ENCODE measurements at places on chromosomes 2 and 18. TPM values are rescaled to one million over a fixed set of nuclear protein-coding genes. Genes with fewer than 3 reads are reported as not detected.

DNA sequence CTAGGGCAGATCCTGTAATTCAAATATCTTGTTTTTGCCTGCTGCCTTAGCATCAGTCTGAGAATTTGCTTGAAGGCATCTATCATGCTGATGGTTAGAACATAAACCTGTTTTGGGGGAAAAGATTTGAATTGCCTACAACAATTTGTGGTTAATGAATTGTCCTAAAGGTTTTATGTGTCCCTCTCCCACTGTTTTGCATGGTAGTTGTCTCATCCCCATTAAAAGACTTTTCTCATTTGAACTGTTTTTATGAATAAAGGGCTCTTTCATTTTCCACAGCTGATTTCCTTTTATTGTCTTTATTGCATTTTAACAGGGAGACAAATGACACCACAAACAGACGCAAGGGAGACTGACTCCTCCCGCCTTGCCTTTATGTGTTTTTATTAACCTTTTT, 275.6 kb downstream of the PIK3C3 start:
- DNase-seq, result no peak

GRCh38 chr18:64259871-64260270, 111.0 kb upstream of the LINC00305 start:
- DNase-seq, result no peak

GRCh38 chr2:229868794-229869193, 53.0 kb downstream of the TRIP12 start:
- no peak for DNase-seq

DNA sequence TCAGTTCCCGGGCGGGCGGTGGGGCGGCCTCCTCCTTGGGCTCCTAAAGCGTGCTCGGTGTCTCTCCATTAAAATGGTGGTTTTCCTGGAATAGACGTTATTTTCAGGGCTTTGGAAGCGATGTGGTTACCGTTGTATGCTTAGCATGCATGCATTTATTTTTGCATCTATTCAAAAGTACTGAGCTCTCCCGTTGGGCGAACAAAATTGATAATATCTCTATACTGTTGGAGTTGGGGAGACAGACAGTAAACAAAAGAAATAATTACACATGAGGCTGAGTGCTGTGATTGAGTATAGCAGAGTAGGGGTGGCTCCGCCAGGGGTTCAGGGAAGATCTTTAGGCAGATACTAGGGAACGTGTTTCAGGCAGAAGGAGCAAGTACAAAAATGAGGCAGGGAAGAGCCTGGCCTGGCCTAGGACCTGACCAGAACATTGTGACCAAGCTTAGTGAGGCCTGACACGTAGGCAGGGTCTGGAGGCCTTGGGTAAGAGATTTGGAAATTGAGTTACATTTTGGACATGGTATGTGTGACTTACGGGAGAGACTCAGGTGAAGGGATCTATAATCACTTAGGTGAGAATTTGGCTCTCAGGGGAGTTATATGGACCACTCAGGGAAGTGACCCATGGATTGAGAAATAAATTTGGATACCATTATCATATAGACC, 674 bp downstream of the NCAPH start:
- no peak for DNase-seq

DNA sequence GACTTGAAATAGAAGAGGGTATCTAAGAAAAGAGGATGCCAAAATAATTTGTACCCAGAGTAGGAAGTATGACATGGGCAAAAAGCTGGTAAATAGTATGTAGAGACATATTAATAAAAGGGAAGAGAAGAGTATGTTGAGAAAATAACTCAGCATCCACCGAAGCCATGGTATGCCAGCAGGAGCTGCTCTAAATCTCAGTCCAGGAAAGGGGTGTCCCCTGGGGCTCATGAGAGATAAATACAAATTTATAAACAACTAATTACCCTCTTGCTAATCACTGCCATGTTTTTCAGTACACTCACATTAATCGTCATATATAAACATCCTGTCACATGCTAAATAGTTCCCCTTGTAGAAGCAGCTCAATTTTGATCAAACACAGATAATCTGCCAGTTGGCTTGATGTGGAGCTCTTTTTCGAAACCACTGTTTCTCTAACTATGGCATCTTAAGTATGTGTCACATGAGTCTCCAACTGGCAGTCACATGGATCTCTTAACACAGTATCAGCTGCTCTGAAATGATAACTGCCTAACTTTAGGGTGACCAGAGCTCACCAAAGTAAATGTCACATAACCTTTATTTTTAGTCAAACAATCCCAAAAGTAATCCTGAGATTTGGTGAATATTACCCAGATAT, 31.9 kb downstream of the EXOC6B start:
- DNase-seq, result no peak

Gene ANKRD30BL
- total RNA-seq, result not detected

Gene NEURL3
- not detected for total RNA-seq

Gene WDCP
- 10.0 TPM for total RNA-seq

Gene LOXL3
- 7.9 TPM for total RNA-seq

DNA sequence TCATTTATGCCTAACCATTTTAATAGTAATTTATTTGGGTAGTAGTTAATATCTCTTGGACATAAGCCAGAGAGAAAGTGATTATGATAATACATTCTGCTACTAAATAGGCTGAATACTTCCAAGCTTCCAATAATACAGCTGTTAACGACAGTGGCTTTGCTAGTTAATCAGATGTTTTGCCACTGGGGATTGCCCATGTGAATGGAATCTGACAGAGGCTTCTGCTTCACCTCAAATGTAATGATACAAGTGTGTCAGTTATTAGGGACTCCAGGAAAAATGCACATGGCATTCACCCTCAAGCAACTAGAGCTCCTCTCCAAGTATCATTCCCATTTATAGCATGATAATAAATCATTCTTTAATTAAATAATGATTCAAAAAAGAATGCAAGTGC, 185.0 kb upstream of the TMEFF2 start:
- no peak for DNase-seq

DNA sequence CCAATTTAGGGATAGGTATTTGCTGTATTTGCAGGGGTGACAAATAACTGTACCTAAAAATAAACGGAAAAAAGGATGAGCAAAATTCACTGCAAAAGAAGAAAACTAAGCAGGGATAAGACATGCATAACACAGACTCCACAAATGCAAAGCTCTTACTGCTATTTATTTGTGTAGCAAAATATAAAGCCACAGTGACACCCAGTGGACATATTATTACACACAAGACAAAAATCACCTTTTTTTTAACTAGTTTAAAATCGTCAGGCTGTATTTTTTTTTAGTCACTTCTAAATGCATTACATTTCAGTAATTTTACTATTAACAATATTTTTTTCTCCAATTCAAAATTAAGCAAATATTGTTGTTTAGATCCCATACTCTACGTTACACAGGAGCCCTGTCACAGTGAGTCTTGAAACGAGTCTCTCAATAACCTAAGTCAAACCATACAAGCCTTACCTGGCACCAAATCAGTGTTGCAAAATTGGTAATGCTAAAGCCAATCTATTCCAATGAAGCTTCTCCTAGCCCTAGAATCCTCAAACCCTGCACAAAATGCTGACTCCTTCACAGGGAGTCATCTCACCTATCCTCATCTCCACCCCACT, 23.7 kb downstream of the METTL4 start:
- no peak for DNase-seq

DNA sequence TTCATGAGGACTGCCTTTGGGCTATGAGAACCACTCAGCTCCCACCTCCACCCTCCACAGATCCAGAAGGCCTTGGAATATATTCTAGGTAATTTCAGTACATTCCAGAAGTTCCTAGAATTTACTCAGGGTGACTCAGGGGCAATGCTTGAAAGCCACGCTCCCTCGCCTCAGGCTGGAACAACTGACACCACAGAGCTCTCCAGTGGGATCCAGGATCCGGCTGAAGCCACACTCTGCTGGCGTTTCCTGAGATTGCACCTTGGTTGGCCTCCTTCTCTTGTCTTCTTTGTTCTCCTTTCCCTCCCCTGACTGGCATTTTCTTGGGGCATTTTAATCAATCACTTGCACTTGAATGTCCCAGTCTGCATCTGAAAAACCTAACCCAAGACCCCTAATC, 92.6 kb upstream of the KCNE4 start:
- DNase-seq, result no peak
